HFF-Myc (cell line): ENCODE measurements at places on chromosomes 7 and 10.

DNA sequence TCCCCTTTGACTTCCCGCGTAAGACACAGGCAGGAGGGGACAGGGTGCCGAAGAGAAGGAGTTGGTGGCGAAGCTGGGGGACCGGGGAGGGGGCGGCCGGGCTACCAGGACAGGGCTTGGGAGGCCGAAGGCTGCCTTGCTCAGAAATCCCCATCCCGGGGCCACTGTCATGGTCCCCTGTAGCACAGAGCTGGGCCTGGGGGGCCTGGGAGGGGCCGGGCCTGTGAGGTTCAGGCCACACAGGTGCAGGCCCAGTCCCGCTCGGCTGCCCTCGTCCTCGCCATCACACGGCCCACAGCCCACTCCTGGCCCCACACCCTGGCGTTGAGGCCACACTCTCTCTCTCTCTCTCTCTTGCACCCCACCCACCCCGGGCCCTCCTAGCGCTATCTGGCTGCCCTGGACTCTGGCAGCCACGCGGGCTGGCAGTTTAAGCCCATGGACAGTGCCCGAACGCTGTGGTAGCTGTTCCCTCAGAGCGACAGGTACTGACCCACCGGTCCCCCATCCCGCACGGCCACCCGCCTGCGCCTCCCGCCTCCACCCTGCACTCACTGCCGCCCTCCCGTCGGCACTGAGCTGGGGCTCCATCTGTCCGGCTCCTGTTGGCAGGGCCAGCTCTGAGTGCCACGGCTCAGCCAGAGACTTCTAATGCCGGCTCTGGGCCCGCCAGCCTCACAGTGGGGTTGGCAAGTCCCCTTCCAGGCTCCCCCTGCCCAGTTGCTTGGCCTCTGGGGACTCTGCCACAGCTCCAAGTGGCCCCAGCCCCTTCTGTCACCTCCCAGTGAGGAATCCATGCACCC, 28.0 kb downstream of the TTYH3 start:
- no peak for DNase-seq

DNA sequence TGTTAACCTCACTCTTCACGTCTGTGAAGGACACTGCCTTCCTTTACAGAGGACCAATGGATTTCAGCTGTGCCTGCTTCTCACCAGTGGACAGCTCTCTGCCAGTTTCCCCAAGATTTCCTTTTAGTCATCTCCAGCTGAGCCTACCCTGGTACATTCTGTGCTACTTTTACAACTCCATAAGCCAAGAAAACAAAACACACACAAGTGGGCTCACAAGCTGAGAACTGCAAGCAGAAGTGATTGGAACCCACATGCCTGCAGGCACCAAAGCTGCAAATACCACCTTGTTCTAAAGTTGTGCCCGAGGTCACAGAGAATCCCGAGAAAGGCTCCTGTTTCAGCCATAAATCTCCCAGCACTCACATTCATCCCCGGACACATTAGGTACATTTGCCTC, 636.8 kb downstream of the PHTF2 start:
- DNase-seq: no peak

GRCh38 chr10:28985137-28985885, 303.6 kb upstream of the LYZL1 start:
- DNase-seq: no peak

GRCh38 chr10:71390921-71391690, 5.6 kb upstream of the CDH23 start:
- no peak for DNase-seq

GRCh38 chr7:158512042-158512441, 75.6 kb downstream of the PTPRN2 start:
- DNase-seq: no peak

DNA sequence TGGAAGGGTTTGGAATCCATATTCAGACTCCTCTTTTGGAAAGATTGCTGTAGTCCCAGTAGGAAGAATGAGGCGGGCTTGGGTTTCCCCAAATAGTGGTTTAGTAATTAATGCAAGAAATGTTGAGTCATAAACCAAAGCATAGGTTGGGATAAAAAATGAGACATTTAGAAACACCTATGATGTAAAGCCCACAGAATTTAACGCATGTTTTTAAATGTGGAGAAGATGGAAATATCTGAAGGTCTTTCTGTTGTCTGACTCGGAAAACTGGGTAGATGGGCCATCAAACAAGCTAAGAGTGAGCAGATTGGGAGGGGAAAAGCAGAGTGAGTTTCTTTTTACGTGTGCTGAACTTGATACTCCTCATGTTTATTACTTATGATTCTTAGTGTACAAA, 62.2 kb downstream of the LANCL2 start:
- DNase-seq: no peak

DNA sequence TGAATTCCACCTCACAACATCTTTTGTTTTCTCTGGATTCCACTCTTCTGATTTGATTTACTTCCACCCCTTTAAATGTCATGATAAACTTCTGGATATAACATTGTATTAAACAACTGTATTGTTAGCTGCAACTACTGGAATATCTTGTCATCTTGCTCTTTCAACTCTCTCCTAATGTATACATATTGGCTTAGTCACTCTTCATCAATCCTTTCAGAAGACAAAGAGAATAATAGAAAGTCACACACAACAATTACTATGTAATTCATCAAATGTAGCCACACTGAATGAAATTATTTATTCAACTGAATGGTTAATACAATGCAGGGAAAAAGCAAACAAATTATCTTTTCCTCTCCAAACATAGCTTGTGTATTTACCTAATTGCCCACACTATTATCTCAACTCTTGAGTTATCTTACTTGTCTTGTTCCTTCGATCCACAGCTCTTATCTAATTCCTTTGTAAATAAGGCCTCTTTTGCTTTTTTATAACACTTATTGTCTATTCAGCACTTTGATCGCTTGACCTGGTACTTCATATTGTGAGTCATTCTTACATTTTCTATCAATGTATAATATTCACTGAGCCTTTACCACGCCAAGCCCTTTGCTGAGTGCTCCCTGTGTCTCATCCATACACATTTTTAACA, 16.7 kb downstream of the SEMA3A start:
- DNase-seq: no peak

- no peak for DNase-seq
These were observed 52.0 kb downstream of the GTF2IRD1 start for GRCh38 chr7:74505471-74506324.

GRCh38 chr10:49135575-49136313, 1.9 kb upstream of the FAM170B start:
- DNase-seq: no peak

DNA sequence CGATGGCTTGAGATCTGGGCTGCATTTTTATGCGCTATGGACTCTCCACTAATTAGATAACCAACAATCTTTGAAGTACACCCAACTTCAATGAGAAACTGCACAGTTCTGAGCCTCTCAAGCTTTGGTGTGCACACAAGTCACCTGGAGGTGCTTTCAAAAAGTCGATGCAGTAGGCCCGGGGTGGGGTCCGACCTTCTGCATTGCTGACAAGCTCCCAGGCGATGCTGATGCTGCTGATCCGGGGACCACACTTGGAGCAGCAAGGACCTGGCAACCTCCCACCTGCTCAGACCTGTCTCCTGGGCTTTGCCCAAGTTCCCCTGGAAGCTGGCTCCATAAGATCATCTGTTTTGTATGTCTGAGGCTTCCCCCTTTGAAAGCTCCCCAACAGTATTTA, 10.7 kb downstream of the KIAA1549 start:
- DNase-seq: no peak
